ENCODE measurements at places on chromosomes 2 and 18. TPM values are rescaled to one million over a fixed set of nuclear protein-coding genes. Genes with fewer than 3 reads are reported as not detected.

The DUSP11 gene
- total RNA-seq, result 30.4 TPM

The STAT1 gene
- total RNA-seq, result 47.9 TPM

The EXOC6B gene
- 28.0 TPM for total RNA-seq

DNA sequence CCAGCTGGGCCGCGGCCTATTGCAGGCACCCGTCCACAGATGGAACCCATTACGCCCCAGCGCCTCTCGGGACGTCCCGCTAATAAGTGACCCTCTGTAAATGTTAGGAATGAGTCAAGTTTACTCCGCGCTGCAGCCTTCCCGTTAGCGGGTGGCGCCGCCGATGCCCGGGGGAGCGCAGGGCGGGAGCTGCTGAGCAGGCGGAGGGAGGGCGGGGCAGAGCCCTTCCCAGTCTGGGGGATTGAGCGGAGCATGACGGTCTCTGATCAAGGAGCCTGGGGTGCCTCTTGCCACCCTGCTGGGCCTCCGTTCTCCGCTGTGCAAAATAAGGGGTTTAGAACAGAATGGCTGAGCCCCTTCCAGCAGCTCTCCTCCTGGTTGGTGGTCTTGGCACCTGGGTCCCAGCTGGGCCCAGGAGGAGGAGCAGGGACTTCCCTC lies 10.5 kb downstream of the CROCC2 start:
- DNase-seq, result peak; percentile 55

DNA sequence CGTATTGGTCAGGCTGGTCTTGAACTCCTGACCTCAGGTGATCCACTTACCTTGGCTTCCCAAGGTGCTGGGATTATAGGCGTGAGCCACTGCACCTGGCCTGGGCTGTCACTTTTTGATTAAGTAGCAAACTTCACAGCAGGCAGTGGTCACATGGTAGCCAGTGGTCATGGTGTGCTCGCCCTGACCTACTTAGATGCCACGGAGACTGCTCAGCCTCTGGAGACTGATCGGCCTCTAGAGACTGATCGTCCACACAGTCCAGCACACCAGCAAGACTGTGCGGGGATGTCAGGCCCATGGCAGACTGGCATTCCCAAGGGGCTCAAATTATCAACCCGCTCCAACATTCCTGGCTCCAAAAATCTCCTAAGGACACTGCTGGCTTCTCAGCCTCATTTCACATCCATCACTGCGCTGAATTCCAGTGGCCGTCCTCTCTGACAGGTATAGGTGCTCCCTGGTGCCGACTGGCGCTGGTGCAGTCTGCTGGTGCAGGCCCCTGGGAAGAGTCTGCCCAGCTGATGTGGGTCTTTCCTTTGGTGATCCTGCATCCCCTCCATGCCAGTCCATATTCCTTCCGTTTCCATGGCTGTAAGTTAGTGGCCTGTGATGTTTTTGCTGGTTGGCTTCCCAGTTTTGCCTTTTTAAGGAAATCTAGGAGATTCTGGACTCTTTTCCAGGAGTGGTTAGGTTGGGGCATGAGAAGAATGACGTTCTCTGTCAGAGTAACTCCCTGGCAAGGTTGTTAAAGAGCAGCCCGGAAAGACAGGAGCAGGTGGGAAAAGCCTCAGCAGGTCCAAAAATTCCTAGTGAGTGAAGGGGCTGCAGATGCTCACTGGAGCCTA lies 374.5 kb upstream of the HS6ST1 start:
- DNase-seq, result no peak

DNA sequence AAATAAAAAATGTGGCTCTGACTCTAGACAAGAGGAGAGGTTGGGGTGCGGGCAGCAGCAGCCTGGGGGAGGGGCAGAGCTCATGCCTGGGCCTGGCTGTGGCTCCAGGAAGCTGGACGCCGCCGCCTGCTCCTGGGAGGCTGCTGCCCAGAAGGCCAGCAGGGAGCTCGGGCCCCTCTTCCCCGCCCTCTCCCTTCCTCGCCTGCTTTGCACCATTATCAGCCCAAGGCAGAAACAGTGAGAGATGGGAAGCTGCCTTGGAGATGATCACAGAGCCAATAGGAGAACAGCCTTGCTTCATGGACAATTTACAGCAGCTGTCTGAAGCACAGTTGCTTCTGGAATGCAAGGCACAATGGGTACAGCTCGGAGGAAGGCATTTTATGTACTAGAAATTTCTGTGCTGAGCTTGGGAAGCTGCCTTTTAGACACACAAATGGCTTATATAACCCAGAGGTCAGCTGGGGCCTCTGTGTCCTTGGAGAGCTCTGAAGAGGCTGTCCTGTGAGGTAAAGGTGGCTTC lies 55.3 kb upstream of the AFF3 start:
- DNase-seq, result no peak

DNA sequence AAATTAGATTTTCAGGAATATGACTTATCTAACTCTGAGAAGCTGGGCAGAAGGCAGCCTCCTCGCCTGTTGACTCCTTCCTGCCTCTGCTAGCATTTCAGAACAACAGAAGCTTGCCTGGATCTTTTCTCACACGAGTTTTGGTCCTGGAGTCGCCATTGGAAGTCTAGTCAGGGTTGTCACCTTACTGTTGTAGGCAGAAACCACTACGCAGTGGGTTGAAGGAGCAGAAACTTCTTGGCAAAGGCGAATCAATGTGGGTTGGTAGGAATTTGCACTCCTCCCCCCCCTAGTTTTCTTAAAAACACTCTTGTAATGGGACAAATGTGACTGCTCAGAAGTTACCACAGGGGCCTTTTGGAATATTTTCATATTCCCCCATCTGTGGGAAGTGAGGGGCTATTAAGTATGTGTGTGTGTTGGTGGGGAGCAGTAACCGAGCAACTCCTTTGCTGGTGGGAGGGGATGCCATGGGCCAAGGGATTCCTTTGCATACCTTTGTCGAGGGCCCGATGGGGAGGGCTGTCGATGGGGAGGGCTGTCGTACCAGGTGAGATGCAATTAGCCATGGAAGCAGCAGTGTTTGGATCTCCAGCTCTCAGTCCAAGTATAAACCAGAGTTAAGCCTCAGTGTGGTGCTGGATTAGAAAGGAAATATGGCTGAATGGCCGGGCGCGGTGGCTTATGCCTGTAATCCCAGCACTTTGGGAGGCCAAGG lies 117.4 kb downstream of the FMNL2 start:
- DNase-seq, result no peak
